CD4-positive, alpha-beta memory T cell (primary cell): ENCODE measurements at places on chromosomes 11 and 22. TPM values are rescaled to one million over a fixed set of nuclear protein-coding genes. Genes with fewer than 3 reads are reported as not detected.

DNA sequence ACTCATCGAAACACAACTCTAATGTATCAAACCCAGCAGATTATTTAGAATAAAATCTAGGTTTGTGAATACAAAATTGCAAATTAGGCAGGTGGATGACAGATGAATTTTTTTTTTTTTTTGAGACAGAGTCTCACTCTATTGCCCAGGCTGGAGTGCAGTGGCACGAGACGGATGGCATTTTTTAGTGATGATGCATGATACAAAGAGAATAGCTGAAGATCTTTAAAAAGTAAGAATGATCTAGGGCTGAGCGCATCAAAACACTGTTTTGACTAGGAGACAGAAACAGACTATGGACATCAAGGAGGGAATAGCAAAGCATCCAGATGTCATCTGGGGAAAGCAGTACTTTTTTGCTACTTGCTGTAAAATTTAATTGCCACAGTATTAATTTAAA lies 63.8 kb downstream of the IMMP1L start:
- no peak for DNase-seq

DNA sequence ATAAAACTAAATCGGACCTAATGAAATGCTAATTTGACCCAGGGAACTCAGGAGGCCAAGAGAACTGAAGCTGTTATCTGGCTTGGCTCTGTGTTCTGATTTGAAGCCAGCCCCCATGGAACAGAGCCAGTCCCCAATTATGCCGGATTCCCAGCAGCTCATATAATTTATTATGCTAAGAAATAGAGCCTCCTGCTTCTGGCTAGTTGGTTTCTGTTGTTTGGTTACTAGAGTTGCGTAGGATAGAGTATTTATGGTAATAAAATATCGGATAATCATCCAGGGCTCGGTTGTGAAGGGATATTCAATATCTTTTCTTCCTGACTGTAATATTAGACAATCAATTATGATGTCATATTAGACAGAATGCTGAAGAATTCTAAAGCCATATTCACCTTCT lies 120.4 kb upstream of the TTC12 start:
- DNase-seq: no peak

GRCh38 chr11:129733981-129734380 lies 81.7 kb upstream of the TMEM45B start:
- no peak for DNase-seq

- no peak for DNase-seq
Measured at GRCh38 chr22:44890416-44891292, 119.2 kb downstream of the PHF21B start.

PGA5 gene
- total RNA-seq: not detected
